ENCODE measurements at places on chromosomes 12 and 14. TPM values are rescaled to one million over a fixed set of nuclear protein-coding genes. Genes with fewer than 3 reads are reported as not detected.

The FOXN4 gene
- total RNA-seq = not detected

The SERPINA12 gene
- not detected for total RNA-seq

The MYO1A gene
- total RNA-seq = not detected

GRCh38 chr12:117377758-117378157 is 16.3 kb upstream of the NOS1 start:
- no peaks in the 10 kb centered on the region for H3K36me3 ChIP-seq
- peaks cover 3% of the 10 kb centered on the region for H3K27me3 ChIP-seq
- H3K4me1 ChIP-seq = no peaks in the 10 kb centered on the region
- no peak overlapping the region for H3K4me3 ChIP-seq

Measured in neural progenitor cell (in vitro differentiated cells).